ENCODE measurements at places on chromosomes 5 and 9. TPM values are rescaled to one million over a fixed set of nuclear protein-coding genes. Genes with fewer than 3 reads are reported as not detected.

DNA sequence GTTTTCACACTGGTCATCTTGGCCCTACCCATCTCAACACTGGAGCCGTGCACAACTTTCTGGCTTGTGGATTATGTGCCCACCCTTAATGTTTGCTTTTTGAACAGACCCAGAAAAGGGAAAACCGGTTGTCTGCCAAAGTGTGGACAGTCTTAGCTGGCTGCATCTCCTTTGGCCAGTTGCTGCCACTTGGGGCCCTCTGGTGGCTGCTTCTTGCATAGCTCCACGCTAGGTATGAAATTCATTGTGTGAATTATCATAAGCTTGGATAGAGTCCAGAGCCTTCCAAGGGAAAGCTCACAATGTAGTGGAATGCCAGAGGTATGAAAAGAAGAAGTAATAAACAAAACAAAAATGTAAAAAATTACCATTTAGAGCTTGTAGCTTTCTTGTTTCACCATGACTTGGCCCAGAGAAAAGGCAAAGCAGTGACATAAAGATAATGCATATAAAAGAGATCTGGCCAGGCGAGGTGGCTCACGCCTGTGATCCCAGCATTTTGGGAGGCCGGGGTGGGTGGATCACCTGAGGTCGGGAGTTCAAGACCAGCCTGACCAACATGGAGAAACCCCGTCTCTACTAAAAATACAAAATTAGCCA is 12.5 kb upstream of the SLC36A3 start:
- DNase-seq = peak; percentile 85
- H3K27ac ChIP-seq = no peak overlapping the region
- H3K36me3 ChIP-seq = no peaks in the 10 kb centered on the region
- no peaks in the 10 kb centered on the region for H3K4me1 ChIP-seq
- no peaks in the 10 kb centered on the region for H3K27me3 ChIP-seq

GRCh38 chr9:38360839-38361472 is 31.5 kb upstream of the ALDH1B1 start:
- DNase-seq = no peak
- no peak overlapping the region for H3K4me3 ChIP-seq
- no peak overlapping the region for H3K27ac ChIP-seq
- peaks cover 9% of the 10 kb centered on the region for H3K4me1 ChIP-seq

Gene TAF11L10
- not detected for total RNA-seq

DNA sequence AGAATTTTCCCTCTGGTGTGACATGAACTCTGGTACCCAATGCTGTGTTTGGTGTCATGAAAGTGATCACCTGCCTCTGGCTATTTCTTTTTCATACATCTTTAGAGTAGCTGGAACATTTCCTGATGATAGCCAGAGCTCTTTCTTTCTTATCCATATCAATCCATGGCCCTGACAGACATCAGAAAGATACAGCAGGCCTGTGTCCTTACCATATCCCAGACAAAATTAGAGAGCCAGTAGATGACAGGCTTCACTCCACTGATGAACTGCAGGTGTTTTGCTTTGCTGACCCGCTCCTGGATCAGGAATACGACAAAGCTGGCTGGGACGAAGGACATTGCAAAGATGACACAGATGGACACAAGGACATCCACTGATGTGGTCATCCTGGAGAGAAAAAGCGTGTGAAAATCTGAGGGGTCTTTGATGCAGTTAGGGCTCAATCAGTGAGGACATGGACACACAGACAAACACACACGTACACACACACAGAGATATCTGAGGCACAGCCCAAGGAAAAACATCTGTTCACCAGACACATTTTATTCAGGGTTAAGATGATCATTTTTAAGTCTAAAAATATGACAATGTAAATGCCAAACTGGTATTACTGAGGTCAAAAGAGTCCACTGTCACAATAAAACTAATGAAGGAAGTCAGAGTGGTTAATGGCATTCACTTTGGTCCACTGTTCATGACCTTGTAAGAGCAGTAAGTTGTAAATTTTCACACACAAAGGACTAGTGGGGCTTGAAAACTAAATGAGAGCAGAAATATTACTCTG is 34.5 kb downstream of the NIPSNAP3B start:
- H3K4me1 ChIP-seq = peaks cover 7% of the 10 kb centered on the region
- no peaks in the 10 kb centered on the region for H3K27me3 ChIP-seq
- DNase-seq = no peak
- no peak overlapping the region for H3K4me3 ChIP-seq

Gene SLC4A9
- total RNA-seq = 0.32 TPM

Gene AHRR
- 8.4 TPM for total RNA-seq

DNA sequence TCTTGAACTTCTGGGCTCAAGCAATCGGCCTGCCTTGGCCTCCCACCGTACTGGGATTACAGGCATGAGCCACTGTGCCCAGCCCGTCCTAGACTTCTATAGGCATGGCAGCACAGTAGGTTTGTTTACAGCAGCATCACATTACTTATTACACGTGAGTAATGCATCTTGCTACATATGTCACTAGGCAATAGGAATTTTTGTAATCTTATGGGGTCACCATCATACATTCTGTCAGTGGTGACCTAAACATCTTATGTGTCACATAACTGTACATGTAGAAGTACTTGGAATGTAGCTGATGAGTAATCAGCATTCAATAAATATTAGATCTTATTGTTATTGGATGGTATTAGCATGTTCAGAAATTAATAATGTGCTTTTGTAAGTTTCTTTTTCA is 22.9 kb upstream of the ABCA1 start:
- no peaks in the 10 kb centered on the region for H3K36me3 ChIP-seq
- no peak overlapping the region for H3K4me3 ChIP-seq
- H3K27ac ChIP-seq = no peak overlapping the region
- no peaks in the 10 kb centered on the region for H3K27me3 ChIP-seq

DNA sequence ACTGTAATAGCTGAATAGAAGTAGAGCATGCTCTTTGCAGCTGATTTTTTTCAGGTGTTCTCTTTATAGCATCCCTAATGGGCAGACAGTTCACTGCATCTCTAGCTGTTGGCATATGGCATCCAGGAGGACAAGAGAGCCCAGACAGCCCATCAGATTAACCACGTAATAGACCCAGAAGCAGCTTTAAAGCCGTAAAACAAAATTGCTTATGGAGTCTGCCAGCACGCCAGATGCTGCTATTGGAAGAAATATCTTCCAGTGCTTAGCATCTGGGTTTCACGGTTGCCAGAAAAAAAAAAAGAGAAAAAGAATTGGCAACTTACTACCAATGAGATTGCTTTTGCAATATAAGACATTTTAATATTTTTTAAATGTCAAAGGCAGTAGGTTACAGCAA is 869.4 kb upstream of the NUDT12 start:
- H3K27ac ChIP-seq = no peak overlapping the region
- DNase-seq = no peak
- H3K4me1 ChIP-seq = no peaks in the 10 kb centered on the region
- no peak overlapping the region for H3K4me3 ChIP-seq

GRCh38 chr9:129319076-129319937 is 141.2 kb upstream of the IER5L start:
- H3K27ac ChIP-seq = peak overlapping the region; percentile 81
- no peak for DNase-seq
- H3K36me3 ChIP-seq = no peaks in the 10 kb centered on the region
- H3K27me3 ChIP-seq = no peaks in the 10 kb centered on the region
- H3K4me3 ChIP-seq = no peak overlapping the region
- H3K4me1 ChIP-seq = peaks cover 60% of the 10 kb centered on the region

Measured in lower lobe of right lung (tissue), 2 donors.